ENCODE measurements at places on chromosomes 7 and 10.

GRCh38 chr7:141220263-141220880 is 146.5 kb downstream of the TMEM178B start:
- peak; percentile 72 for DNase-seq

DNA sequence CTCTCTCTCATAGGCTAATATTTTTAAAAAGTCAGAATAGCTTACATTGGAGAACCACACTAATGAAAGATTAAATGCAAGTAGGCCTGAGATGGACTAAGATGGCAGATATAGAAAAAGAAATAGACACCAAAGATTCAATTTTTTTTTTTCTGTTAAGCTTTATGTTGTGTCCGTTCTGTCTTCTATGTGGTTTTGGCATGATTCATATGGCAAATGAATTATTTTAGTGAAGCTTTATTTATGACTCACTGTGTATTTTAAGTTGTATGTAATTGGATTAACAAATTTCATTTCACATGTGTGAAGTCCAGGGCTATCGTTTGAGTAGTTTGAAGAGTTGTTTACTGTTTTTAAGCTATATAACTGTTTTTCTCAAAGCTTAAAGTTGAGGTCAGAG is 214.8 kb downstream of the CAMK1D start:
- DNase-seq = no peak

- peak; percentile 24 for DNase-seq
These were observed 47.6 kb upstream of the ANKRD1 start for GRCh38 chr10:90968328-90969081.

DNA sequence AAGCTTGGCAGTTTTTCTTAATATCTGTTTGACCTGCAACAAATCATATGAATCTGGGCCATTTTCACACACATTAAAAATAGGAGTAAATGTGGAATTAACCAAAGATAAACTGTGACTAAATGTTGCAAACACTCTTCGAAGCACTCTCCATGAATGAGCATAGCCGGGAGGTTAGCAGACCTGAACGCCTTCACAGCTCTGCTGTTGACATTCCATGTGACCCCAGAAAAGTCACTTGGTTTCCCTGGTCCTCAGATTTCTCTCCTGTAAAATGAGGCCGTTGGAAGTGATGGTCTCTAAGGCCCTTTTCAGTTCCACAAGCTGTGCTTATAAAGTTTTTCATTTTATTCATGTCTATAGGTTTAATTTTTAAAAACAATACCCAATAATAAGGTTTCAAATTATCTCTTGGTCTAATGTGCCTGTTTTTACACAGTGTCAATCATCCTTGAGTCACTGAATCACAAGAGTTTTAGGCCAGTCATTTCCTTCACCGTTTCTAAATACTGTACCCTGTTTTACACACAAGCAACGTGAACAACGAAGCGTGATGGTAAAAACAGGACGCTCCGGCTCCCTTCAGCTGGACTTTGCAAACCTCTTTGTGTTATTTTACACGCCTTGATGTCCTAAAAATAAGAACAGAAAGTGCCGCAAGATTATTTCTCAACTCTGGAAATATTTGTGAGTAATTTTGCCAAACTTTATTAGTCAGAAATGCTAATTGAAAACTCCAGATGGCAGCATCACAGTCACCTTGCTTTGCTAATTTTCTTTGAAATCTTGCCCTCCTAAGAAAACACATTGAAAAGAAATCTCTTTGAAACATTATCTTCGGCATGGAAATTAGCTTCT is 38.6 kb upstream of the MET start:
- DNase-seq = no peak

DNA sequence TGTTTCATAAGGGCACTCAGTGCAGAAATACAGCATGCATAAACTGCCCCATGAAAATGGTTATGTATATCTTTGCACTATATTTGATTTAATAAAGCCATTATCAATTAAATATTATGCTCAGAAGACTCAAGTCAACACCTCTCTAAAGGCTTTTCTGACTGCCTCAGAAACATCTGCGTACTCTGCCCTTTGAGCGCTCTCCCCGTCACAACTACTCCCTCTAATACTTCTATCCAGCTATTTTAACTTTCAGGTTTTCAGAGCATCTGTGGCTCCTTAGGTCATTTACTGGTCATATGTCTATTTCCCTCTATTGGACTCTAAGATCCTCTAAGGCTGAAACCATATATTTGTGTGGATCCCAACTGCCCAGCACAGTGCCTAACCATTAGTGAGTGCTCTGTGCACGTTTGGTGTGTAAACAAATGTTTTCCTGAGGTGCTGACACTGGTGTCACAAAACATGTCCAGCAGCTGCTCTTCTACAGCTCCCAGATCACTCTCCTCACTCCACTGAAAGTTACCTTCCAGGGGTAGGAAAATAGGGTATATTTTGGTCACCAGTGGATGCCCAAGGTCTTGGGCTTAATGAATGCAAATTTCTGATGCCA is 179.1 kb downstream of the BTAF1 start:
- no peak for DNase-seq

- no peak for DNase-seq
These were observed 30.2 kb upstream of the CYP26C1 start for GRCh38 chr10:93030409-93030808.

DNA sequence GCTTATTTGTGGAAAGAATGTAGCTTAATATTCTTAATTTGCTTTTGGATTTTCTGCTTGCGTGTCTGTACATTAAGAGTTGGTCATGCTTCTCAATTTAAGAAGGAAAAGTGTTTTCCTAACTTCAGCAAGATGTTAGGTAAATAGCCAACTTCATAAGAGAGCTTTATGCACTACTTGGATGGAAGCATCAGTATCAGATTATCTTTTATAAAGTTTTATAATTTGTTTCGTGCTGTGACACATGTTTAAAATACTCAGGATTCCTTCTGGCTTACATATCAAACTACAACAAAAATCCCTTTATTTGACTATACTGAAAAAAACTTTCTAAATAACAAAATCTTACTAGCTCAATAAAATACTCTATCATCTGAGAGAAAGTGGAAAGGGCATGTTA is 34.8 kb upstream of the AGR2 start:
- no peak for DNase-seq

DNA sequence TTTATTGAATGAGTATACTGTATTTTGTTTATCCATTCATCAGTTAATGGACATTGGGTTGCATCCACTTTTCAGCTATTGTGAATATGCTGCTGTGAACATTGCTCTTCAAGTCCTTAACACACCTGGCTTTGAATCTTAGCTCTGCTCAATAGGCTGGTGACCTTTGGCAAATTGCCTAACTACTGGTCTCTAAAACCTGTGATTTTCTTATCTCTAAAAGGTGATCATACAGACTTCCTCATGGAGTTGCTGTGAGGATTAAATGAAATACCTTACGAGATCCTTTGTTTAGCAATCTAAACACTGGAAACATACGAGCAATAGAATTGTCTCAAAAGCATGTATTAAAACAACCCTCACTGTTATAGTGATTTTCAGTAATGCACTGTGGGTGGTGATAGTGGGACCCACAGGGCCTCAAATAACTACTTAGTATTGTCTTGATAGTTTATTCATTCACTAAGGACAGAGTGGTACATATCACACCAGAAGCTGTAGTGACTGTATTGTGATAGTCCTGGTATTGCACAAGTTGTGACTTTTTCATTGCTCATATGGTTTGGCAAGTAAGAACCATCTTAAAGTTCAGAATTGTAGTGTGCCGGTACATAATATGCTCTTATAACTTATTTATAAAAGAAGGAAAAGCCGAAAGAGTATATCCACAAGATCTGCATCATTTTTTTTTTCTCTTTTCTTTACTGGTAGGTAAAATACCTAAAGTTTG is 257.6 kb downstream of the EXOC4 start:
- DNase-seq = no peak

DNA sequence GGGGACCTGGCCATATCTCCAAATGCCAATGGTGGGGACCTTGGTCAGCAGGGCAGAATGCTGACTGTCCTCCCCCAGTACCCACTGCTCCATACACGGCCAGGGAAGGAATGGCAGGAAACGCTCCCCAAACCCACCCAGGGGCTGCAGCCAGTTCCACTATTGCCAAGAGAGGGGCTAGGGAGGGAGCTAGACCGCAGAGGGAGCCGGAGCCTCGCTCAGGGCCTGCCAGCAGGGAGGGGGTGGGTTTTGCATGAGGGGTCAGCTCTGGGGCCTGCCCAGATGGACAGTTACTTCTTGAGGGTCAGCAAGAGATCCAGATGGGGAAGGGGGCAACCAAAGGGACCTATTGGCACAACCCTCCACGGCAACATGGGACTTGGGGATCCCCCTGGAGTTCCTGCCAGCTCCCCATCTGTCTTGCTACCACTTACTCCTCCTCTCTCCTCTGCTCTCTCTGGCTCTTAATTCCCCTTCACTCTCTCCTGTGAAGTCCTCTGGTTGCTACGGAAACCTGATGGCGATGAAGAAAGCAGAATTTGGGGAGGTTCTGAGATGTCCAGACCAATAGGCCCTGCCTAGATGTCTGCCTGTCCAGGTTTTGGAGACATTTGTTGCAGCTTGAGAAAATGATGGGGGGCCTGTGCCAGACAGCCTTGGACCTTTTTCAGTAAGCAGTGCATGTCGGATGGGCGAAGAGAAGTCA is 12.6 kb downstream of the FGF8 start:
- DNase-seq = peak; percentile 12

DNA sequence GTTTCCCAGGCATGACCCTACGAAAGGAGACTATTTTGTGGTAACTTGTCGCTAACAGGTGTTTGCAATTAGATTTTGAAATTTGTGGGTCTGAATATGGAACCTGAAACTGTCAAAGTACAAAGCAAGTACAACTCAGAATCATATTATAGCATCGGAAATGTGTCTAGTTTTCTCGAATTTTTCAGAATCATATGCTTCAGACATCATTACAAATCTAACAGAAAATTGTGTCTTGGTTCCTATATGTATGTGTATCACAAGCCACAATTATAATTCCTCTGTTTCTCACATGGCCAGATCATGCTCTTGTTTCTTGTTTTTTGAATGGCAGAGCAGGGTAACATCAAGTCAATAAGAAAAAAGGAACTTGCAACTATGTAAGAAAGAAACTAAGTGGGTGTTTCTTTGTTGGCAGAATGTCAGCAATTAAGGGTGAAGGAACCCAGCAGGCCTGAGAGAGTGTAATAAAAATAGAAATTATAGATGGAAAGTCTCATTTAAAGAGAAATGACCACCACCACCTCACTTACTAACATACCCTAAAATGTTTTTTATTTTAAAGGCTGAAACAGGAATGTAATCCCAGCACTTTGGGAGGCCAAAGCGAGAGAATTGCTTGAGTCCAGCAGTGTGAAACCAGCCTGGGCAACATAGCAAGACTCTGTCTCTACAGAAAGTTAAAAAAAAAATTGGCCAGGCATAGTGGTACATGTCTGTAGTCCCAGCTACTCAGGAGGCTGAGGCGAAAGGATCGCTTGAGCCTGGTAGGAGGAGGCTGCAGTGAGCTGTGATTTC is 51.3 kb downstream of the PRTFDC1 start:
- DNase-seq = no peak

DNA sequence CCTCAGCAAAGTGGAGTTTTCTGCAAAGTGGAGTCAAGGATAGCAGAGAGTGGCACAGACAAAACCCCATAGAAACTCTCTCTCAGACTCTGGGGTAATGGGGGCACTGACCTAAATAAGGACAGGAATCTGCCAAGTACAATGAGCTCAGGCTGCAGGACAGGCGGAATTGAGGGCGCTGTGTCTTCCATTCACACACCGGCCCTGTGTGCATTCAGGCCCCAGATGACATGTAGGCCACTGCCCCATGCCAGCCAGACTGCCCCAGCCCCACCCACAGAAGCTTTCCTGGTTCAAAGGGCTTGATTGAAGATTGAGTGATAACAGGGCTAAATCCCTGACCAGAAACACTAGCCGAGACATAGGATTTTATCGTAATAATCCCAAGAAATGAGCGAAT is 52.7 kb downstream of the EEPD1 start:
- DNase-seq = no peak

DNA sequence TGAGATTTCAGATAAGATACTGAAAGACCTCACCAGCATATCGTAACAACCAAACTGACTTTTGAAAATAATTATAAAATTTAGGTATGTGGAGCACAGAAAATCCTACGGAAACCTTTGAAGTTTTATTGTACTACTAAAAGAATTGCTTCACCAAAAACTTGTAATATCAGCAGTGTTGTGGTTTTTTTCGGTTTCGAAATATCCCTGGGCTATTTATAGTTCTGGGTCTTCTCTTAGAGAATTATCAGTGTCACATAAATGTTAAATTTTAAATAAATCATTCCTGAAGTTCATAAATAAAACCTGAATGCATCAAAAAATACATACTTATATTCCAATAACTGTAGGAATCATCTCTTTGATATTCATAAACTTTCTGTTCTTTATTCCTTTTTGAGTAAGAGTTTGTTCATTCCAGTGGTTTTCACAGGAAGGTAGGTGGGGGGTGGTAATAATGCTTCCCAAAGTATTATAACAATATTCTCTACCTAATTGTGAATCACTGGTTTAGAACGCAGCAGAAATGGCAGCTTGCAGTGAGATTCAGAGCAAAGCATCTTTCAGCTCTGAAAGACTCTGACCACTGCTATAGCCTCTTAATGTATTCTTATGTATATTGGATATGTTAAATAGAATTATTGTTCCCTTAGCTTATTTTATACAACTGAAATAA is 60.2 kb downstream of the ZNF277 start:
- DNase-seq = no peak

- DNase-seq = no peak
These were observed 37.4 kb upstream of the ZNF716 start for GRCh38 chr7:57412618-57413017.

DNA sequence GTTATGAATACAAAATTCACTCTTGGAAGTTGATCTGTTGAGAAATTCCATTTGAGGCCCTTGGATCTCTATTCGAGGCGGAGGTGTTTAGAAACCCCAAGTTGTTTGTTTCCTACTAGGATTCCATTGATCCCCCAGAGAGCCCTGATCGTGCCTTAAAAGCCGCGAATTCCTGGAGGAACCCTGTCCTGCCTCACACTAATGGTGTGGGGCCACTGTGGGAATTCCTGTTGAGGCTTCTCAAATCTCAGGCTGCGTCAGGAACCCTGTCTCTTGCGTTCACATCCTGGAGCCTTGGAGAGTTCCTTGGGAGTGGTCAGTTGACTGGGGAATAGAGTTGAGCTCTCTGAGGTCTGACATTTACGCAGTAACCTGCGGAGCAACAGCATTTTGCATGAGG is 1.2 kb downstream of the CFAP69 start:
- no peak for DNase-seq

- no peak for DNase-seq
These were observed 671.1 kb upstream of the CELF2 start for GRCh38 chr10:10346390-10347150.

GRCh38 chr7:64892116-64892515 is 11.0 kb upstream of the ZNF273 start:
- no peak for DNase-seq

- DNase-seq = no peak
These were observed 15.2 kb upstream of the FZD1 start for GRCh38 chr7:91248996-91249395.

DNA sequence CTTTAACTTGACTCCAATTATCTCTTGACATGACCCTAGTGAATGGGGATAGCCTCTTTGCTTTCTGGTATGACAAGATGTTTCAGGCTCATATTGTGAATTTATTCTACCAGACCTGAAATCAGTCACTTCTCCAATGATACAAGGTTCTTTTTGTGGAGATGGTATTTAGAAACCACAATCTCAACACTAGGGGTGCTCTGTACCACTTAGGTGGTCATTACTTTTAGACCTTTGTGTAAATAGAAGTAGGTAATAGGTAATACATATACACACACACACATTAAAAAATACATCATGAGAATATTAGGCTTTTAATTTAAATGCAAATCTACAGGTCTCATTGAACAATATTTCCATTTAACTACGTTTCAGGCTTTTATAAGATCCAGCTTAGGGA is 199.0 kb upstream of the RHOBTB1 start:
- no peak for DNase-seq

GRCh38 chr10:33509231-33509831 is 174.9 kb upstream of the NRP1 start:
- no peak for DNase-seq
